ENCODE measurements at places on chromosomes 16 and 17.

GRCh38 chr17:14448818-14449217, 147.9 kb downstream of the HS3ST3B1 start:
- DNase-seq, result no peak

DNA sequence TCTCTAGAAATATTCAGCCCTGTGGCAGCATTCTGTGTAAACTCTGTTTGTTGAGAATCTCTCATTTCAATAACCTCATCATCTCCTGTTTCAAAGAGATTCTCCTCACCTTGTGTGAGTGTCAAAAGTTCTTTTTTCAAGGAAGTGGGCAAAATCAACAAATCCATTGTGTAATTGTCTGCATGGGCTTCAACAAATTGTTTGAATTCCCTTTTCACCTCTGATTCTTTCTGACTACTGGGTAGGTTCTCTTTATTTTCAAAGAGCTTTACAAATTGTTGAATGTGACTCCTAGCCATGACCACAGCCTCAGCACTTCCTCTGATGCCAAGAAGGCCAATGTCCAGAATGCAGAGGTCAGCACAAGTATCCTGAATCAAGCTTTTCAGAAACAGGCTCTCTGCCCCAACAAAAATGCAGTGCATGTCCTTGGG, 48.0 kb downstream of the N4BP1 start:
- DNase-seq, result no peak

DNA sequence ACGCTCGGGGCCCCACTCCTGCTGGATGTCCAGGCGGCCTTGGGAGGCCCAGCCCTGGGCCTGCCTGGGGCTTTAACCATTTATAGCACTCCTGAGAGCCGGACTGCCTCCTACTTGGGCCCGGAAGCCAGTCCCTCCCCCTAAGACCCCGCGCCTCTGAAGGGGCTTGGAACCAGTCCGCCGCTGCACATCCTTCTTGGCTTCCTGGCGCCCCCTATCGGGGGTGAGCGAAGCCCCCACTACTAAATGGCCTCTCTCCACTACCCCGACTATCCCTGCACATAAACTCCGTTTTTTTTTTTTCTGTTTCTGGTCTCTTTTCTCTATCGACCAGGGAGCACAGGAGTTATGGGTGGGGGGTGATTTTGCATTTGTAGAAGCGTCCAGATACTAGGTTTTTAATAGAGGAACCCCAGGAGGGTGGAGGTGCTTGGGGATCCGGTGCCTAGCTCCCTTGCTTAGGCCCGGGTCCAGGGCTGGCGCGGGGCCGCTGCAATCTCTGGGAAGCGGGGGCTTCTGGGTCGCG, 633 bp upstream of the NOL3 start:
- no peak for DNase-seq

GRCh38 chr16:75097941-75098901, 18.4 kb downstream of the LDHD start:
- no peak for DNase-seq

DNA sequence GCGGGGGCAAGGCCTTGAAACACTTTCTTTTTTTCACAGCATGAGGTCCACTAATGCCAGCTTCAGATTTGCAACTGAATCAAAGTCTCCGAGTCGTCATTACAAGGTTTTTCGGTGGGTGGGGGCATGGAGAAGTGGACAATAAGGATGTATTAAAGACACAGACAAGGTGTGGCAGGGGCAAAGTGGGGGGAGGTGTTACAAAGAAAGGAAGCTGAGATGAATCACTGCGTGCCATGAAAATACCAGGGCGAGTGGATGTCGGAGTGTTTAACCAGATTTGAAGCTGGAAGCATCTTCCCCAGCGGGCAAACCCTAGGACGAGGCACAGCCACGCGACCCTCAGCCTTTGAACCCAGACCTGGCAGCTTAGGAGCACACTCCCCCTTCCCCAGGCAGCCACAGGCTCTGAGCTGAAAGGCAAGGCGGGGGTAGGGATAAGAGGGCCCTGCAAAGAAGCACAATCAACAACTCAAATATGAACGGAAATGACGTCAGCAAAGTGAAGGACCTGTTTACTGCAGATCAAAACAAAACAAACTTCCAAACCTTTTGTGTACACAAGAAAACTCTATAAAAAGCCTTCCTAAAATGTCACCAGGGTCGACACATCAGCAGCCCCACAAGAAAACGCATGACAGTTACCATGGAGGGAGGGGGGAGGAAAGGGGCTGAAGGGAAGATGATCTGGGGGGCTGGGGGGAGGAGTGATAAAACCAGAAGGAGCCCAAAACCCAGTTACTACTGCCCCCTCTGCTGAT, 5.6 kb upstream of the ZFHX3 start:
- DNase-seq, result no peak

DNA sequence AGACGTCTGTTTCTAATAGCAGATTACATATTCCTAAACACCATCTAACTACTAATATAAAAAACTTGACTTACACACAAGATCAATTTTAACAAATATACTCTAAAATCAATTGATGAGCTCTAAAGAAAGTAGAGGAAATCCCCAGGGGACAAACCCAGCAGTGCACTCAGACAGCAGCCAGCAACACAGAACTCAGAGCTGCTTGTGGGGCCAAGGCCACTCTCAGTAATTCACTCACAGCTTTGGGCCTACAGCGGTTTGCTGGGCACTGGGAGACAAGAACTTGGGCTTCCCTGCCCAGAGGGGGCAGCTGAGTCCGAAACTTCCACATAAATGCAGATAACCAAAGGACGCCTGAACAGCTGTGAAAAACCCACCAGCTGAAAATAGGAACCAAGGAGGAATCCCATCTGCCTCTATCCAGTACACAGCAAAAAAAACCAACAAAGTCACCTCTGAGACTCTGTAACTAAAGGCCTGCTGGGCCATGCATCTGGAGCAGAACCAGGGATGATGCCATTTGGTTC, 21.4 kb downstream of the NPLOC4 start:
- no peak for DNase-seq

GRCh38 chr16:8577678-8578304, 12.5 kb downstream of the TMEM114 start:
- DNase-seq, result no peak

DNA sequence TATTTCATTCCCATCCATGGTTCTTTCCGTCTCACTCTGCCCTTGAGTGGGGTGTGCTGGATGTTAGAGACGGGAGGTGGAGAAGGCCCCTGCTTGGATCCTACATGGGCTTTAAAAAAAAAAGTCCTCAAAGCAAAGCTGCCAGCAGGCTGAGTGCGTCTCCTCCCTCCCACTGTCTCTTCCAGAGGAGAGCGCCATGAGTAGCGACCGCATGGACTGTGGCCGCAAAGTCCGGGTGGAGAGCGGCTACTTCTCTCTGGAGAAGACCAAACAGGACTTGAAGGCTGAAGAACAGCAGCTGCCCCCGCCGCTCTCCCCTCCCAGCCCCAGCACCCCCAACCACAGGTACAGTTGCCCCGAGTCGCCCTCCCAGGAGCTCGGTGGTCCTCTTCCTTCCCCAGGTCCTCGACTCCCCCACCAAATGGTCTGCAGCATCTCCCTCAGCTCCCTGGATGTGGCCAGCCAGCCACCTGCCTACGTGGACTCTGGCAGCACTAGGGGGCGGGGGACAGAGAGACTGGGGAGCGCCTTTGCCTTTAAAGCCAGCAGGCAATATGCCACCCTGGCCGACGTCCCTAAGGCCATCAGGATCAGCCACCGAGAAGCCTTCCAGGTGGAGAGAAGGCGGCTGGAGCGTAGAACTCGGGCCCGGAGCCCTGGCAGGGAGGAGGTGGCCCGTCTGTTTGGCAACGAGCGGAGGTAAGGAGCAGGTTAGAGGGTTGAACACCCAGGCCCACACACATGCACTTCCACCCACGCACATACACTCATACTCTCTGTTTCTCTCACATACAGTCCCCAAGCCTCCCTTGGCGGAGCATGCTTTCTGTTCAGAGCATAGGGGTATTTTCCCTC, 68.2 kb downstream of the PLD6 start:
- no peak for DNase-seq

GRCh38 chr17:35214192-35214591, 20.0 kb upstream of the SLC35G3 start:
- no peak for DNase-seq

- DNase-seq, result no peak
Measured at GRCh38 chr16:47016700-47017133, 43.2 kb upstream of the DNAJA2 start.

GRCh38 chr16:86100205-86101136, 201.5 kb downstream of the IRF8 start:
- no peak for DNase-seq

- peak; percentile 12 for DNase-seq
Measured at GRCh38 chr16:78503602-78504001, 404.1 kb downstream of the WWOX start.

- DNase-seq, result no peak
Measured at GRCh38 chr16:12062343-12063003, 85.9 kb downstream of the SNX29 start.

DNA sequence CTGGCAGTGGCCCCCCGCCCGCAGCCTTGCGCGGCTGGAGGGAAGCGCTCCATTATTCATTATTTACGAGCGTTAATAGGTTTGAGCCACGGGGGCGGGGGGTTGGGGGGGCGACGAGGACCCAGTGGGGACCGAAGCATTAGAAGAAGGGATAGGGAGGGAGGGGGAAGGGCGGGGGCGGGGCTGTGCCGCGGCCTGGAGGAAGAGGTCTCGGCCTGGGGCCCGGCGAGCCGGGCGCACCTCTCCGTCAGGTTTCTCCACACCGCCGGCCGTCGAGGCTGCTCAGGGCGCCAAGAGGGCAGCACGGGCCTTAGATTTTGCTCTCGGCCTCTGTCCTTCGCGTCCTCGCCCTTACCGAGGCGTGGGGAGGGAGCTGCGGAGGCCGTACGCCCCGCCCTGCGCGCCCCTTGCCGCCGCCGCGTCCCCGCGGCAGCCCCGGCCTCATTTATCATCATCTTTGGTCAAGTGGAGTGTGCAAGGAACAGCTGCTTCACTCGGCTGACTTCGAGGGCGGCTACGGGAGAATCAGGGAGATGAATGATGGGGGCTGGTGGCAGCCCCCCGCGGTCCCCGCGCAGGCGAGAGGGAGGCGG, 54.2 kb downstream of the SREBF1 start:
- DNase-seq, result no peak

- DNase-seq, result no peak
Measured at GRCh38 chr17:8120520-8121406, 2.4 kb upstream of the ALOXE3 start.

DNA sequence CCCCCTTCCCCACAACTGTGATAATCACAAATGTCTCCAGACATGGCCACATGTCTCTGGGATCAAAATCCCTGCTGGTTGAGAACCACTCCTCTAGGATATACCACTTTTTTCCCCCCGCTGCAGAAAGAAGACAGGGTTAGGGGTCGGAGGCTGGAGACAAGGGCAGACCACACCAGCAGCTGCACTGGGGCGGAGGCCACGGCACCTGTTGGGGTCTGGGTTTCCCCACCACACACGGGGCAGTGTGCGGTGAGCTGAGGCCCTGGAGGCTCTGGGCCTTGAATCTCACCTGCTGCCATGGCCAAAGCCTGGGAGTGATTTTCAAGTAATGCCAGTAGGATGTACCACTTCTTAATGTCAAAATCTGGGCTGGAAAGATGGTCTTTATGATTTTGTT, 320.5 kb downstream of the SNX29 start:
- DNase-seq, result no peak

- no peak for DNase-seq
Measured at GRCh38 chr16:72963533-72964315, 84.2 kb downstream of the ZFHX3 start.

DNA sequence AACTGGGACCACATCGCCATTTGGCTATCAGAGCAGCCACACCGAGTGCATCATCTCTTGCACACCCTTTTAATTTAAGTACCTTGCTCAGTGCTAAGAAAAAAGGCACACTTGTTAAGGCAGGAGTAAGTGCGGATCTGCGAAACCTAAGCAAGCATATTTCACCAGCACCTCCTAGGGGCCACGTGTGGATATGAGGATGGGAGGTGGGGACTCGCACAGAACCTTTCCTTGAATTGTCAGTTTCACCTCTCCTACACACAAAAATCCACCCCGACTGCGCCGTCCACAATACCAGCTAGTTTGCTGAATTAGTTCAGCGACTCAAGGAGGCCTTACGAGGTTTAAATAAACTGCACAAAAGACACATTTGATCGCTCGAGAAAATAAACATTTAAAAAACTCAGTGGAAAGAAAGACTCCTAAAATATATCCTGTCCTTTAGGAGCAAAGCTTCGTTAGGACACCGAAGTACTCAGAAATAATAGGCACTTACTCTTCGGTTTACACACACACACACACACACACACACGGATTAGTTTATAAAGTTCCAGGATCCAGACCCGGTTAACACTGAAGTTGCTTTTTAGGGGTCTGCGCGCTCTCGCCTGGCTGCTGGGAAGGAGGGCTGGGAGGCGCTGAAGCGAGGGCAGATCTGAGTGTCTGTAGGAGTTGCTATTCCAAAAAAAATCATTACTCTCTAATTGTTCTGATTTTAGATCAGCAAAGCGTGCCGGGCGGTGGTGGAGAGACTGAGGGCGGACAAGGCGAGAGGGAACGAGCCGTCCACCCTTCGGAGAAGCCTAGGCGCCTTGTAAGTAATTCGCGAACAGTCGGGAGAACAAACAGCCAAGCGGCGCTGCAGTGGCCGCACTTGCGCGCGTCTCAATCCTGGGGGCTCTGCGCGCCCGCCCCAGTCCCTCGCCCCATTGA, 1.0 kb upstream of the KCNJ2 start:
- DNase-seq, result no peak

DNA sequence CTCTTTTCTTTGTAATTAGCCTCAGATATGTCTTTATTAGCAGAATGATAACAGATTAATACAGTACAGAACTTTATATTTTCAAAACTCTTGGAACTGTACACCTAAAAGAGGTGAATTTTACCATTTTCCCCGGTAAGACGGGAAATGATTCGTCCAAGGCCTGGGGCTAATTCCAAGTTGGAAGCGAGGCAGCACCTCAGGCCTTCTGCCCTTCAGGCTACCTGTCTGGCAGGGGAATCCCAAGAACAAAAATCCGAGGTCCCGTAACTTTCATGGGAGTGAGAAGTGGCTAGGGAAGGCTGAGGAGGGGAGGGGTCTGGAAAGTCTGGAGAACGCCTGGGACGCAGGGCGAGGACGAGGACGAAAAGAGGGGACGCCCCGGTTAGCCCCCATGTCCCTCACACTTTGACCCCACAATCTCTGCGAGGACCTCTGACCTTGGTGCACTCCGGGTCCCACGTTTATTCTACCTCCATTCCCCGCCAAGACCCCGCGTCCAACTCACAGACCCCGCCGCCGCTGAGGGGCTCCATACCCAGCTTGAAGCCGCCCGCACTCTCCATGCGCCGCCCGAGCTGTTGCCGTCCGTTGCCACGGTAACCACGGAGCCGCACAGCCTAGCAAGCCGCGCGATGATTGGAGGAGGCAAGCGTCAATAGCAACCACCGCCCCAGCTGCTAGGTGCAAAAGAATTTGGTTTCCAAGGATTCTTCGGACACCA, at the start of gene HYDIN:
Gene HYDIN (minus strand): TSS at position 601 of the 724 bp plus-strand sequence. CDS start 43,827 bp downstream, outside the sequence.
- DNase-seq, result peak; percentile 38

DNA sequence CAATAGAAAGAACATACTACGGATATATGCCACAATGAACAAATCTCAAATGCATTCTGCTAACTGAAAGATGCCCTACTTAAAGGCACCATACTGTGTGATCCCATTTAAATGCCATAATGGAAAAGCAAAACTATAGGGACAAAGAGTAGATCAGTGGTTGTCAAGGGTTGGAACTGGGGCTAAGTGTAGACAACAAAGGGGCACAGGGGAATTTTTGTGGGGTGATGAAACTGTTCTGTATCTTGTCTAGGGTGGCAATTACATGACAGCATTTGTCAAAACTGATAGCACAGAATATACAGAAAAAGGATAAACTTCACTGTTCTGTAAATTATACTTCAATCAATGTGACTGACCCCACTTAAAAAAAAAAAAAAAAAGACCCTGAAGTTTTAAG, 17.7 kb downstream of the GFOD2 start:
- DNase-seq, result no peak

GRCh38 chr17:48639136-48639535, 13.0 kb upstream of the HOXB9 start:
- no peak for DNase-seq

Data from NCI-H1417 treated with DMSO at 0.1 percent for 48 hours (cell line).